ENCODE measurements at places on chromosomes 1 and 21.

DNA sequence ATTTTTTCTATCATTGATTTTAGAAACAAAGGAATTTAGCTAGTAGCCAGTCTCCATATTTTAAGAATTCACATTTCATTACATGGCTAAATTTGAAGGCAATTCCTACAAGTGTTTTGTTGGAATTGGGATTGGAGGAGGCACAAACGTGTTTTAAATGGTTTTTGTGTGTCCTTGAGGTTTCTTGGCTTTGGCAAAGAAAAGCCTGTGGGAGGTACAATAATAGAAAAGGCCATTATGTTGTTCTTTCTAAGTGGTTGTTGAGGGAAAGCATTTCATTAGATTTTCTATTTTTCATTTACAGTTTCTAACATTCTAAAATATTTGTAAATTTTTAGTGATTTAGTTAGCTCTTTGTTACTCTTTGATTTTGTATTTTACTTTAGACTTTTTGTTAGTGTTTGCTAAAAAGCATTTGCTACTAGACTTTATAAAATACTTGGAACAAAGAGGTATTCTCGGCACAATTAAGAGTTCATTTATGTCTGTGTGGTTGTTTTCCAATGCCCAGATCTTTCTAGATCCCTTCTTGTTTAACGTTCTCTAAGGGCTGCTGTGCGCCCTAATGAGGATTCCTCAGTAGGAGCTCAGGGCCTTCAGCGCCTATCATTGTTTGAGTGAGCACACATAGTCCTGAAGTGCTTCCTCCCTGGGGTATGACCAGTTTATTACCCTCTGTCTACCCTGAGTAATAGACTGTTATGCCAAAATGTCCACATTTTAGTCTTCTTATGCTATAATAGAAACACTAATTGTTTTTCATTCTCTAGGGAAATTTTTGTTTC, 70.0 kb upstream of the KIAA1614 start:
- no peak for DNase-seq

GRCh38 chr1:248627971-248628844, 6.7 kb downstream of the OR2T11 start:
- DNase-seq: no peak

DNA sequence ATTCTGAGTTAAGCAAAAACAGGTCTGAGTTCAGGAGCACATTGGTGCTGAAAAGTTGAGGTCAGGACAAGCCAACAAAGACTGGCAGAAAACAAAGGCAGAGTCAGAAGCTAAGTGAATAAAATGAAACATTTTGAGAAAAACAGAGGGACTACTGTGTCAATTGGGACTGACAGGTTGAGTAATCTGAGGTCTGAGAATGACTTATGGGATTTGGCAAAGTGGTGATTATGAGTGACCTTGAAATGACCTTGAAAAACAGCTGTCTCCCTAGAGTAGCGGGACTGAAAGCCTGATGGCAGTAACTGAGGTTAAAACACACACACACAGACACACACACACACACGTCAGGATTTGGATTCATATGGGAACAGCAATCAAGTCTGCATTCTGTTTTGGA, 8.8 kb upstream of the COG2 start:
- DNase-seq: no peak

GRCh38 chr1:28591708-28592320, at the start of gene RAB42:
RAB42 (plus strand) TSS chr1:28592265; CDS start chr1:28592512, 247 bp downstream.
- no peak for DNase-seq

GRCh38 chr1:224617410-224618355, 1.6 kb downstream of the CNIH3 start:
- no peak for DNase-seq

DNA sequence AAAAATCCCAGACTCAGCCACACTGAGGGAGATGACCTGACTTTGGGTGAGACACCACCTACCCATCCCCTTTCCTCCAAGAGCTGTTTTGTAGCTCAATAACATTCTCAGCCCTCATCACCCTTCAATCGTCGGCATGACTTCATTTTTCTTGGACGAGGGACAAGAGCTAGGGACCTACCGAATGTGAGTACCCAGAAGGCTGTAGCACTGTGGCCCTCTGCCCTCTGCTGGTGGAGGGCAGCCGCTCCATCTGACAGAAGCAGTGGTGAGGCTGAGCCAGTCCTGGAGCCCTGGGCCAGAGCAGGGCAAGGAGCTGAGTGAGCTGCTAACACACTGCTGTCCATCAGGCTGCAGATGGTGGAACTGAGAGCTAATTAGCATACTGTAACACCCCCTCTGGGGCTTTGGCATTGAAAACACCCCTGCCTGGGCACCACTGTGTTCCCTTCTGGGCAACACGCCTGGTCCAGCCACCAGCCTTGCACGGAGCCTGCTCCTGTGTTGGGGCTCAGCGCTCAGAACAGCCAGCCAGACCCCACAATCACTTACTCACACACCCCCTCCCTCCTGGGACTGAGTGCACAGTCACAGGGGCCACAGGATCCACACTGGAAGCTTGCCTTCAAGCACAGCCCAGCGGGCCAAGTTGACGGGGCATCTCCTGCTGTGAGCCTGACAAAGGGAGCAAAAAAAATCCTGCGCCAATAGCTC, 18.3 kb upstream of the ALPL start:
- no peak for DNase-seq

DNA sequence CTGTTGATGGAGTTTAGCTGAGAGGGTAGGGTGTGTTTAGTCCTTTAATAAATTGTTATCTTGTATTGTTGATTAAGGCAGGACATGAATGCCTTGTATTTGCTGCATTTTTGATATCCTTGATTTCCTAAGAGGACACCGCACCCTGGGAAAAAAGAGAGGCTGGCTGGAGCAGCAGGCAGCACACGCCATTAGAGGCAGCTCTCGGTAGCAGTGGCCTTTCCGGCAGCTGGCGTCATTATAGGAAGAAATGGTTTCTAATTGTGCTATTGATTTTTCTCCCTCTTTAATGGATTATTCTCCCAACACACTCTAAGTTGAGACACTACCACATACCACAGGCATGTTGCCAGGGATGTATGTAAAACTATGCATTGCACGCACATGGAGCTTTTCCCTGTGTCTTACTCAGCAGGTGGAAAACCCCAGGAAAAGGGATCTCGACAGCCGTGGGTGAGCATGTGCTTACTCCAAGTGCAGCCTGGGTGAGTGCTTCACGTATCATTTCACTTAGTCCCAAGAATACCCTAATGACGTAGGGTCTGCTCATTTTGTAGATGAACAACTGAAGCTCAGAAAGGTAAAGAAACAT, 440.4 kb upstream of the RUNX1 start:
- DNase-seq: no peak

GRCh38 chr21:34844013-34844923, 175.5 kb downstream of the CLIC6 start:
- DNase-seq: no peak

DNA sequence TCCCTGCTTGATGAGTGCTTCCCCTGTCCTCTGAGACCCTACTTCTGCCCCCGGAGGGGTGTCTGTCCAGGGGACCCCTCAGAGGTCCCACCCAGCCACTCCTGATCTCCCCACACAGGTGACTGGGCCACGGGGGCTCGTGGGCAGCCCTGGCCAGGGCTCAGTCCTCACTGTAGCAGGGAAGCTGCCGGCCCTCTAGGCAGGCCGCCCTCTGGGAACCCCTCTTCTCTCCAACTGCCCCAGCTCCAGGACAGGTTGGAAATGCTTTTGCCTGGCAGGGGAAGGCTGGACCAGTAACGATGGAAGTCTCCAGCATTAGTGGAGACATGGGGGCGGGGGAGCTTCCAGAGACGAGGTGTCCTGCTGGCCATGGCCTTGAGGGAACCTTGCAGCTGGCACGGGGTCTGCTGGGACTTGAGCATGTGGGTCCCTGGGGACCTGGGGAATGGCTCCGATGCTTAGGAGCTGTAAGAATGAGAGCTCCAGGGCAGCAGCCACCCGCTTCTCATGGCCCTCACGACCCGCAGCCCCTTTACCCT, 3.1 kb upstream of the FNDC10 start:
- no peak for DNase-seq

DNA sequence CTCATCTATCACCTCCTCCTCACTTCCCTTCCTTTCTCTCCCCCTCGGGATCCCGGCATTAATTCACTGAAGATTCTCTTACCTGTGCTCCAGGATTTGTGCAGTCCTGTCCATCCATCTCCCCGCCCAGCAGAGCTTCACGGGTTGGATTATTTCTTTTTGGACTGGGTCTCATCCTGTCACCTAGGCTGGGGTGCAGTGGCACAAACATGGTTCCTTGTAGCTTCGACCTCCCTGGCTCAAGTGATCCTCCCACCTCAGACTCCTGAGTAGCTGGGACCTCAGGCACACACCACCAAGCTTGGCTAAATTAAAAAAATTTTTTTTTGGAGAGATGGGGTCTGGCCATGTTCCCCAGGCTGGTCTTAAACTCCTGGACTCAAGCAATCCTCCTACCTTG, 12.3 kb upstream of the CSF3R start:
- DNase-seq: no peak

DNA sequence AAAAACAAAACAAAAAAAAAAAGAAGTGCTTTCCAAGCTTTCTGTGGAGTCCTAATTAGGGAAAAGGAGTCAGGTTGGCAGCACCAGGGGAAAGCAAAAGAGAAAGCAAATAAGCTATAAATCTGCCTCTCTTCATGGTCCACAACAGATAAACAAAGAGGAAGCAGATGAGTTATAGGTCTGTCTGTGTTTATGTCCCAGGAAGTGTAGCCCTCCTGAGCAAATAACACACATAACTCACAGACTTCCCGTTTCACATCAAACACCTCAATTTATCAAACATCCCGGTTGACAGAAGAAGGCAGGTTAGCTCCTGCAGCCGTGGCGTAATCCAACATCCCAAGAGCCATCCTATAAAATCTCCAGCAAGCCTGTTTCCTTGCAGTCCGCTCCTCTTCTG, 5.6 kb upstream of the SLC2A5 start:
- DNase-seq: no peak

- DNase-seq: no peak
Measured at GRCh38 chr1:33394770-33395169, 36.1 kb downstream of the PHC2 start.

DNA sequence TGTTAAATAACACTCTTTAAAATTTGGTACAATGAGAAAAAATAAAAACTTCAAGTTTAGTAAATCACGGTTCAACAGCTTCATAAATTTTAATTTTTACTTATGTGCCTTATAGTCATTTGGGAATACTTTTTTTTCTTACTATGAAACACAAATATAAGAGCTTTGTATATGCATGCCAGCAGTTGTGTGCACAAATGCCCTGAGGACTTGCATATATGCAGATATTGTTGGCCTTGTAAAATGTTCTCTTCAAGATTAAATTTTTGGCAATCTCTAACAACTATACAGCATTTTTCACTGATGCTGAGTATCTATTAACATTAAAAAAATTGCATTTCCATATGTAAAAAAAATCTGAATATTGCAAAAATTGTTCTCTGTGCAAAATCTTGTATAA, 458.7 kb upstream of the BRINP3 start:
- DNase-seq: no peak

DNA sequence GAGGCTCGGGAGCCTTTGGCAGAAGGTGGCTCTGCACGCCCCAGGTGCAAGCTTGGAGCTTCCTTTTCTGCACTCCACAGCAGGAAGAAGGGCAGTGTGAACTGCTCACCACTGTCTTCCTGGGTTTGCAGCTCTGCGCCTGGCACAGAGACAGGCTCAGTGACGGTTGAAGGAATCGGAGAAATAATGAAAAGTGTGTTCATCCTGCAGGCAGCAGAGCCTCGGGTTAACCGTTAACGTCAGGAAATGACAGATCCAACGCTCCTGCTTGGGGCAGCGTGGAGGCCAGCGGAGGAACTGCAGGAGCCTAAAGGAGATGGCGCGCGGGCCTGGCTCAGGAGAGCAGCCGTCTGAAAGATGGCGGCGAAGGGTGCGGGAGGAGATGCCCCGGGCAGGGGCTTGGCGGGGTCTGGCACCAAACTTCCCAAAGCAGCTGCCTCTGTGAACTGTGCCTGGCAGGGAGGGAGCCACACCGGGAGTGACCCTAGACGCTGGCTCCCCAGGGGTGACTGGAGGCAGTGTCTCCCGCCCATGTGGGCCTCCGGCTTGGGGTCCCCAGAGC, 10.9 kb upstream of the SAMD11 start:
- DNase-seq: no peak

DNA sequence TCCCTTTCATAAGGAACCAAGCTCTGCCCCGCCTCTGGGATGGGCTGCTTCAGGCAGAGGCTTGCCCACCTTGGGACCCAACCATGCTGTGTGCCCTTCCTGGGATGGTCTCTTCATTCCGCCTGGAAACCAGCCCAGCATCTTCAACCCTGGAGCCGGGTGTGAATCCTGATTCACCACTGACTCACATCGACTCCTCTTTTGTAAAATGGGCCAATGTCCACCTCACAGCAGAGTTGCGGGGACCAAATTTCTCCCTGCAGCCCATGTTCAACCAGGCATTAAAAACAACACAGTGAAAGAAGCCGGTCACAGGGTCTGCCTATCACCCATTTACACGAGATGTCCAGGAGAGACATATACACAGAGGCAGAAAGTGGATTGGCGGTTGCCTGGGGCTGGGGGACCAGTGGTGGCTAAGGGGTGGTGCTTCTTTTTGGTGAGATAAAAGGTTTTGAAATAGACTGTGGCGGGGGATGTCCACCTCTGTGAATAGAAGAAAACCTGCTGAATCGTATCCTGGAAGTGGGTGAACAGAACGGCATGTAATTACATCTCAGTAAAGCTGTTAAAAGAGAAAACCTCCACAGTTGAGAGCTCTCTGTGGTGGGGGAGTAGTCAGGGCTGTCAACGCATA, 6.9 kb upstream of the GPR153 start:
- no peak for DNase-seq

DNA sequence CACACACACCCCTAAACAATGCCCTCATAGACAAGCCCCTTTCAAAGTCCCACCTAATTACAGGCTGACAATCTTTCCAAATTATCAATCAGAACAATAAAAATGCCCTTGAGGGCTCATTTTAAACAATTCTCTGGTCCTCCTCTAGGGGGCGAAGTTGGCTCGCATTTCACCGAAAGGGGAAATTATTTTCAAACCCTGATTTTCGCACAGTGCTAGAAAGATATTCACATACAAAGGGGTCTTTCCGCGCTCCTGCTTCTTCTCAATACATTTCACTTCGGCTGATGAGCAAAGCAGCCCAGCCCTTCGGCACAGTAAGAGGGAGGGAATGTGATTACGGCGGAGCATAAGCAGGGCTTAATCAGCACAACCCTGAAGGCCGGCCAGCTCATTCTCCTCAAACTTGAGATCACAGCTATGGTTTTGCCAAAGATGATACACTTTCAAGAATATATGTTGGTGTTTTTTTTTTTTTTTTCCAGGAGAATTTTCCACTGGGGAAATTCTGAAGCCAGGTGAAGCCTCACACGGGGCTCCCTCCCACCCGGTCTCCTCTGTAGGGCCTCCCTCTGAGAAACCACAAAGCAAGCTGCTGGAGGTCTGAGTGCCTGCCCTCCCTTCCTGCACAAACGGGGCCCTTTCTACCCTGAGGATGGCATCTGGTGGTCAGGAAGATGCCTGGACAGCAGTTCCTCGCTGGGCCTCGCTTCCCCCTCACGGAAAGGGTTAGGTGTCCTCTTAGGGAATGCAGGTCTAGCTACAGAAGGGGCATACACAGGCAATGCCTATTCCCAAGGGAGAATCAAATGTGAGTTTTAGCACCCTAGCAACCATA, 66.9 kb downstream of the GNG12 start:
- DNase-seq: peak; percentile 35

DNA sequence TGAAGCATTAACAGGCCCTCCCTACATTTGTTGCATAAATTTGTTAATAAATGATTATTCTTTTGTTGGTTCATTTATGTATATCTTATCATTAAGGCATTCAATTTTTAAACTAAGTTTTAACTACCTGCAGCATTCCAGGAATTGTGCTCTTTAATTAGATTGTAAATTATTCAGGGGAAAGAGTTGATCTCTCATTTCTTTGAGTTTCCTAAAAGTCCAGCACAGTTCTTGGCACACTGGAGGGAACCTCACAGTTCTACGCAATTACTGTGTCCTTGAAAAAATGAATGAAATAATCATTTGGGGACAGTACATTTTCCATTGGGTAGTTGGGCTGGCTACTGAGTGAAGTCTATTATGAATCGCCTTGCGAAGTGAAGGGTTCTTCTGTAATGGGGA, 493 bp upstream of the STXBP3 start:
- no peak for DNase-seq

Measured in activated CD4-positive, alpha-beta T cell treated with anti-CD3 and anti-CD28 coated beads for 4 hours (primary cell).